RPMI8226 (cell line): ENCODE measurements at places on chromosomes 1 and 21.

GRCh38 chr1:229059671-229060539, 211.0 kb upstream of the RAB4A start:
- no peak for DNase-seq

DNA sequence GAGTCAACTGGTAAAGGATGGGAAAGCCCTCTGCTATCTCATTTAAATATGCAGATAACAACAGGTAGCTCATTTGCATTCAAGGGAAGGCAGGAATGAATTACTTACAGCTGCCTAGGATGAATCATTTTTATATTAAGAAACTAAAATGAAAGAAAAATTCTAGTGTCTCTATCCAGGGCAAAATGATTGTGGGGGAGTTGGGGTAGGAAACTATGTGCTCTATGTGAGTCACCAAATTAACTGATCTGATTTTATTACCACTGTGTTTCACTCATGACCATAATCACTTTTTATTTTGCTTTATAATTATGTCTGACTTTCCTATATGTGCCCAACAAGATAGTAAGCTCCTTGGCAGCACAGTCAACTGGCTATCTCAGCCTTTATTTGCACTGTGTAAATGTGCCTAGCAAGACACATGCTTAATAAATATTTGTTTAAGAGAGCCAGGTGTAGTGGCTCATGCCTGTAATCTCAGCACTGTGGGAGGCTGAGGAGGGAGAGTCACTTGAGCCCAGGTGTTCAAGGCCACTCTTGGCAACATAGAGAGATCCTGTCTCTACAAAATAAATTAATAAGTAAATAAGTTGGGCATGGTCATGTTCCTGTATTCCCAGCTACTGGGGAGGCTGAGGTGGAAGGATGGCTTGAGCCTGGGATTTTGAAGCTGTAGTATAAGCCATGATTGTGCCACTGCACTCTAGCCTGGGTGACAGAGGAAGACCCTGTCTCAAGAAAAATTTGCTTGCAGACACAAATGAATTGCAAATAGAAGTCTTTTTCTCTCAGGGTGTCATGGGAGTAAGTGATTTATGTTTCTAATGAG, 84.1 kb downstream of the SPAG17 start:
- no peak for DNase-seq

- no peak for DNase-seq
These were observed 61.4 kb downstream of the KAZN start for GRCh38 chr1:14659913-14660312.

GRCh38 chr21:31878831-31879230, 6.0 kb downstream of the HUNK start:
- DNase-seq: no peak

- no peak for DNase-seq
These were observed 161.5 kb downstream of the IER5 start for GRCh38 chr1:181250038-181250437.

GRCh38 chr1:109668123-109668775, 392 bp downstream of the GSTM2 start:
- no peak for DNase-seq

- DNase-seq: no peak
These were observed 101.7 kb upstream of the COG2 start for GRCh38 chr1:230540421-230541155.

- DNase-seq: no peak
These were observed 189.8 kb downstream of the CLIC6 start for GRCh38 chr21:34858559-34858958.

GRCh38 chr1:39105841-39106765, 80.0 kb downstream of the NDUFS5 start:
- peak; percentile 38 for DNase-seq

- DNase-seq: no peak
These were observed 136.0 kb upstream of the CYYR1 start for GRCh38 chr21:26709090-26709489.

DNA sequence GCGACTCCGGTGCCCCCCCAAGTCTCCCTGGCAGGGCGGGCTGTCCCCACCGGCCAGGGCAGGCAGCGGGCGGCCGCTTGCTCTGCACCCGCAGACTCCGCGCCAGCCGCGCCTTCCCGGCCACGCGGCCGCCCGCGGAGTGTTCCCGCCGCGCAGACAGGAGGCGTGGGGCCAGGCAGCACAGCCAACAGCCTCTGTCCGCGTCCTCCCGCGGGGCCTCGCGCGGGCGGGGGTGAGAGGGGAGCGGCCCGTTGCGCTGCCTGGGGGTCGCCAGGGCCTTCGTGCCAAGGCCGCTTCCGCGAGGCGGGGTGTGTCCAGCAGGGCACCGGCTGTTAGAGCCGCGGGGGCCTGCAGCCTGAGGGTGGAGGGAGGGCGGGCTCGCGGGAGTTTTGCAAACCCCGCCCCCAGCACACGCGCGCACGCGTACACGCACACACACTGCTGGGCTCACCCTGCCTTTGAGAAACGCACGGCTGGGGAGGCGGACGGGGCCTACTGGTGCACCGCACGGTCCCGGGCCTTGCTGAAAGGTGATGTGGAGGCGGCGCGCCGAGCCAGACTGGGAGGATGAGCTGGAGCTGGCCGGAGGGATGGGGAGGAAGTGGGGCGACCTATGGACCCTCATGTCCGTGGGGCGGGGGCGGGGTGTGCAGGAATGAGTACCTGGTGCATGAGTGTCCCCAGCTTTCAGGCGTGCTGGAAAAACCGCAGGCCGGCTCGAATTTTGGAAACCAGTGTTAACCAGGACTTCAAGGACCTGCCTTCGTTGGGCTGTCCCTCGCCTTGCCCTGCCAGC, 41.5 kb downstream of the KIAA1614 start:
- DNase-seq: no peak

- DNase-seq: peak; percentile 26
These were observed 11.8 kb upstream of the ZFP69B start for GRCh38 chr1:40438391-40439015.

DNA sequence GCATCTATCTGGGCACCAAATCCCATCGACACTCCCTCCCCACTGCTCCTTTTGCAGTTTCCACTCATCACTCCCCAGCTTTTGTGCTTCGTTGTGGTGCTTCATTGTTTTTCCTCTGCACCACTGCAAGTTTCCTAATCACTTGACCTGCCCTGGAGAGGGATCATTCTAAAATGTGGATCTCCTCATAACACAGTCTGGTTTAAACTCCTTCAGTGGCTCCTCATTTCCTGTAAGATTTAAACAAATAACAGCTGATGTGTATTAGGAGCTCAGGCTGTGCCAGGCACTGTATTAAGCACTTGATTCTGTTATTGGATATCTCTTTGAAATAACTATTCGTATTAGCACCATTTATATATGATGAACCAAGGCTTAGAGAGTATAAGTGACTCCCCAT, 51.3 kb downstream of the MAP10 start:
- no peak for DNase-seq
